Temporal lobe (tissue), 4 donors: ENCODE measurements at places on chromosomes 11 and 22. TPM values are rescaled to one million over a fixed set of nuclear protein-coding genes. Genes with fewer than 3 reads are reported as not detected.

Gene PRR5L
- 6.6 TPM for total RNA-seq

Gene BACE1
- 30.7 TPM for total RNA-seq

Gene CDC42EP1
- total RNA-seq = 3.4 TPM

Gene KREMEN1
- total RNA-seq = 6.6 TPM

Gene SLC22A12
- total RNA-seq = not detected

Gene YIF1A
- 17.2 TPM for total RNA-seq

Gene UCP2
- total RNA-seq = 3.7 TPM

Gene SLC5A12
- 0.25 TPM for total RNA-seq

Gene TEX54
- not detected for total RNA-seq

Gene PLCB3
- total RNA-seq = 3.7 TPM

Gene KRTAP5-8
- not detected for total RNA-seq
